ENCODE measurements at places on chromosomes 11 and 22.

DNA sequence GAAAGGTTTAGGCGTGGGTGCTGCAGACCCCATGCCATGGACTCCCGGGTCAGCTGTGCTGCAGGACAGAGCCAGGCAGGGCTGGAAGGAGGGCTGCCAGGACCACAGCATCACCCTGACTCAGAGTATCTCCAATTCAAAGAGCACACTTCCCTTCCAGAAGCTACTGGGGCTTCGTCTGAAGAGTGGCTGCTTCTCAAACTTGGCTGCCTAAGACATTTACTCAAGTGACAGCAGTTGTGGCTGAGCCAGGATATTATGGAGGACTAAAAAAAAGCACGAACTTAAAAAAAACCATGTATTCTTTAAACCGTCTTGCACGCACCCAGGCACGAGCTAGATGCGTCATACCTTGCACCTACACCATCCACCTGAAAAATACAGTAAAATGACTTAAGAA lies 13.0 kb upstream of the BID start:
- peak; percentile 48 for DNase-seq

DNA sequence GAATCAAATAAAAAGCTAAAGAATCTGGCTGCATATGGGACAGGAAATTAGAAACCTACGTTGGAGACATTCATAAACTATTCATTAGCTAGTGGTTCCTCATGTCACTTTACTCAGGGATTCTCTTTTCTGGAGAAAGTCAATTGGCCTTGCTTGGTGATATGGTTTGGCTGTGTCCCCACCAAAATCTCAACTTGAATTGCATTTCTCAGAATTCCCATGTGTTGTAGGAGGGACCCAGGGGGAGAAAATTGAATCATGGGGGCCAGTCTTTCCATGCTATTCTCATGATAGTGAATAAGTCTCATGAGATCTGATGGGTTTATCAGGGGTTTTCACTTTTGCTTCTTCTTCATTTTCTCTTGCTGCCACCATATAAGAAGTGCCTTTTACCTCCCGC lies 91.2 kb upstream of the CD44 start:
- no peak for DNase-seq

DNA sequence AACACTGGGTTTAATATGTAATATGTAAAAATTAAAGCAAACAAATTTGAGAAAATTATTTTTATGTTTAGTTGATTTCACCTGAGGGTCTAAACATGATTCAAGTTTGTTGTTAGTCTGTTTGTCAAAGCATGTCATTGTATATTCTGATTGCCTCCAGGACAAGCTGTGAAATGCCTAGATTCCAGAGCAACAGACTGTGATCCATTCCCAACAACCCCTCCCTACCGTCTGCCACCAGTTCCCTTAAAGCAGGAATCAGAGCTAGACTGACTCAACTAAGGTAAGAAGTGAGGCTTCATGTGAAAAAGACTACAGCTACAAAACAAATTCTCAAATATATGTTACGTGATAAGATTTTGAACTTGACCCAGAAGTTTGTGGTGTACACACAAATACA lies 304.2 kb downstream of the RAB38 start:
- no peak for DNase-seq

DNA sequence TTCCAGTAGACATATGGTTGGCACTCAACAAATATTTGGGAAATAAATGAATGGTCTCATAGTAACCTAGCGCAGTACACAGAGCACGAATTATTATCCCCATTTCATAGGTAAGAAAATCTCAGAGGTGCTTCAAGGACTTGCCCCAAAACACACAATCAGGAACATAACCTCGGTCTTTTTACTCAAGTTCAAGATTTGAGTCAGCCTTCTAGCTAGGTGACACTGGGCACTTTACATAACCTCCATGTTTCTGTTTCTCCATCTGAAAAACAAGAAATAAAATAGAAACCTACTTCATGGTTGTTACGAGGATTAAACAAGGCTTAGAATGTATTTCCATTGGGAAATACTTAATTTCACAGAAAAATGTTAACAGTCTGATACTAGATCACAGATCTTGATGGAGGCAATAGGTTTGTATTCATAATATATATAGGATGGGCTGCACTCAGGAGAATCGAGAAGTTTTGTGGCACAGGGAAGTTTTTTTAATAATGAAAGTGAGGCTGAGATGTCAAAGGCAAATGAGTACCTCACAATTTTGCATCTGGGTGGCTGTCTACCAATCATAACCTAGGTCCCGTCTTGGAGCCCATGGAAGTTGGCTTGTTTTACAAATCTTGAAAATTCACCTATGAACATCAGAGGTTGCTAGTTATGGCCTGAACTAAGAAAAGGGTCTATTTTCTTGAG lies 147.4 kb upstream of the ZC3H12C start:
- no peak for DNase-seq

GRCh38 chr22:30286813-30287647 lies 2.3 kb downstream of the CASTOR1 start:
- DNase-seq: peak; percentile 45

GRCh38 chr11:11073996-11074395 lies 216.1 kb upstream of the ZBED5 start:
- no peak for DNase-seq

DNA sequence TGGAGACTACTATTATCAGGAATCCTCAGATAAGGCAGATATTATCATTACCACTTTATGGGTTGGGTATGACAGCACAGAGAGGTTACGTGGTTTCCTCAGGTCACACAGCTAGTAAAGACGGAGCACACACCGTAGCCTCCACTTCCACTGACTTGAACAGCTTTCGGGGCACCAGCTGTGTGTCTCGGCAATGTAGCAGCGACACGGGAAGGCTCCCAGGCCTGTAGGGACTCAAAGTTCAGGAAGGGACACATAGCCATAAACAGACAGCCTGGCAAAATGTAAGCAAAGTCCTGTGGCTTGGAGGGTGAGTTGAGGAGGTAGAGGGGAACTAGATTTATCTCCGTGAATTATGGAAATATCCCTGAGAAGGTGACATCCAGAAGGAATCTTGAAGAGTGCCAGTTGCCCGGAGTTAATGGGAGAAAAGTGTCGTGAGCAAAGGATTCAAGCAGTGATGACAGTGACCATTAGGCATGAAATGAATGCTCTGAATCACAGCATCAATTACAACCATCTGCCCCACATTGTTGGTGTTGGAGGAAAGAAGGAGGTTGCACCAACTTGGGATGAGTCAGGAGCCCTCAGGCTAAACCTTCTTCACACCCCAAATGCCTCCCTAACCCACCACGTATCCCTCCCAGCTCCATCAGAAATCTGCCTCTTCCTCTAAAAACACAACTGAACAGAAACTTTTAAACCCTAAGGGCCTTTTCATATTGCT lies 106.7 kb upstream of the ASPHD2 start:
- peak; percentile 83 for DNase-seq

DNA sequence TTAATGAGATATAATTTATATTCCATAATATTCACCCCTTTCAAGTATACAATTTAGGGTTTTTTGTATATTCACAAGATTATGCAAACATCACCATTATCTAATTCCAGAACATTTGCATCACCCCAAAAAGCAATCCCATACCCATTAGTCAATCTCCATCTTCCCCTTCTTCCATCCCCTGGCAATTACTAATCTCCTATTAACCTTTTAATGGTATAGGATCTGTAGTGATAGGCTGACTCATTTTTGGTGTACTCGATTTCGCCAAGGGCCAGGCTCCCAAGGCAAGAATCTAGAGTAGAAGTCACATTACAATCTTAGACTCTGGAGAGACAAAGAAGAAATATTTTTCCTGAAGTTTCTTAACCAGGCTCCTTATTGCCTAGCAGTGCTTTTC lies 113.4 kb downstream of the GAB2 start:
- DNase-seq: no peak

DNA sequence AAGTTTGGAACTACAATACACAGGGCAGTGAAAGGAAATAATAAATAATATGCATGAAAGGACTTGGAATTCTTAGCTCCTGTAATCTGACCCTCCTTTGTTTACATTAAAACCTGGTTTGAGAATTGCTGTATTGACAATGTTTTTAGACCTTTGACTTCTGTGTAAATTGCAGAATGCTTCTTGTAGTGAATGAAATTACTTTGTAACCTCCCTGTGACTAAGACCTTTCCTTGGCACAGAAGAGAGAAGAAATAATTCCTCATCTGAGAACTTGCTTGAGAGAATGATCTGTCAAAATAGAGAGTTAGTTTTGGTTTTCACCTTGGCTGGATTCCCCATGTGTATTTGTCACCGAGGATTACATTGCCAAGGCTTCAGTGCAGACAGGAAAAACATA lies 640.0 kb upstream of the ANO5 start:
- no peak for DNase-seq

GRCh38 chr11:26344647-26345046 lies 12.7 kb downstream of the ANO3 start:
- peak; percentile 68 for DNase-seq
